T-helper 17 cell (primary cell): ENCODE measurements at places on chromosomes 1 and 21.

GRCh38 chr1:31571340-31572295, 4.7 kb upstream of the TINAGL1 start:
- DNase-seq: no peak

- DNase-seq: no peak
These were observed 9.2 kb upstream of the OVGP1 start for GRCh38 chr1:111436726-111437125.

DNA sequence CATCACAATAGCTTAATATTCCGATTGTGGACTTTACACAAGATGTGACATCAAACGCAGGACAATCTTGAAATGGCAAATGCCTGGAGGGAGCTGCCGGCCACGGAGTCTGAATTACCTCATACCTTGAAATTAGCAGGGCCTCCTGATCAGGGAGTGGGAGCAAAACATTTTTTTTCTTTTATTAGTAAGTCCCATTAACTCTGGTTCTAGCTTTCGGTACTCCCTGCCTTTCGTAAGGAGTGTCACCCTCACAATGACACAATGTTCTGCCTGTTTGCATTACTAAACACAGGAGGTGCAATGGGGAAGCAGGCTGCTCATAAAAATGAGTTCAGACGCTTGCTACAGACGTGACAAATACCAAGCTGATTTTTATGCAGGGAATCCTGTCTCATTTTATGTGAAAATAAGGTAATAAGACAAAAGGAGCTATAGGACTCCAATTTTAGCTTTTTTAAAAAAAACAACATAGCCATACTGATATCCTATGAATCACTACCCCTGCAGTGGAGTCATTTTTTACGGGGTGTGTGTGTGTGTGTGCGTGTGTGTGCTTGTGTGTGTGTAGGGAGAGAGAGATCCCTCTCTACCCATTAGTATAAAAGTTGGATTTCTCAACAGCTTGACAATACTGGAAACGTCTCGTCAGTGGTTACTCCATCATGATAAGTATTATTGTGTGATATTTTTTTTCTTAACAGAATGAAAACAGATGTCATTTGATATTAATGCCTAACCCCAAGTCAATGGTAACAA, 205.1 kb upstream of the RUNX1 start:
- DNase-seq: no peak

- DNase-seq: no peak
These were observed 11.9 kb upstream of the KCNN3 start for GRCh38 chr1:154881820-154882535.

DNA sequence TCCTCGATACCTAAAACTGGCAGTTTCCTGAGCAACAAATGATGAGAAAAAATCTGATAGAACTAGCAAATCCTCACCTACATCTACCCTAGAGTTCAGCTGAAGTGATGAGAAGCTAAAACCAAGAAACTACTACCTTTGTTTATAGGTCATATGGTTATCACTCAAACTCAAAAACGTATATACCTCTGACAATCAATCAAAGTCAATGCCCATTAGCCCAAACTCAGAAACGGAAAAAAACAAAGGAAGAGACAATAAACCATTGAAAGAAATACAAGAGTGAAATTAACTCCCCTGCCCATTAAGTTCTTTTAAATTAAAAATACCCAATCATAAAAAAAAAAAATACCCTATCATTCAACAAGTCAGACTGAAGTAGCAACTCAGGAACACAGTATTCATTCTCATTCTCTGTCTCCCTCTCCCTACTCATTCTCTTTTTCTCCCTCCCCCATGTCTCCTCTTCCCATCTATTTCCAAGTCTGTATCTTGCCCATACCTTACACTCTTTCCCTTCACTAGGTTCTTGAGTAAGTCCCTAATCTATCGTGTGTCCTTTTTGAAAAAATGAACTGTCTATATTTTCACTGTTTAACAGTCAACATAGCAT, 6.8 kb downstream of the CDC42BPA start:
- no peak for DNase-seq

GRCh38 chr1:229342656-229343569, at the start of gene CCSAP:
Gene CCSAP, minus strand, starts transcription at chr1:229343047. Its CDS starts 582 bp downstream, at chr1:229342465.
- DNase-seq: peak; percentile 86

- DNase-seq: no peak
These were observed 50.1 kb downstream of the TUT4 start for GRCh38 chr1:52502789-52503188.

- no peak for DNase-seq
These were observed 296.7 kb upstream of the USP25 start for GRCh38 chr21:15433091-15433490.

GRCh38 chr1:72202761-72203160, 79.6 kb downstream of the NEGR1 start:
- no peak for DNase-seq

DNA sequence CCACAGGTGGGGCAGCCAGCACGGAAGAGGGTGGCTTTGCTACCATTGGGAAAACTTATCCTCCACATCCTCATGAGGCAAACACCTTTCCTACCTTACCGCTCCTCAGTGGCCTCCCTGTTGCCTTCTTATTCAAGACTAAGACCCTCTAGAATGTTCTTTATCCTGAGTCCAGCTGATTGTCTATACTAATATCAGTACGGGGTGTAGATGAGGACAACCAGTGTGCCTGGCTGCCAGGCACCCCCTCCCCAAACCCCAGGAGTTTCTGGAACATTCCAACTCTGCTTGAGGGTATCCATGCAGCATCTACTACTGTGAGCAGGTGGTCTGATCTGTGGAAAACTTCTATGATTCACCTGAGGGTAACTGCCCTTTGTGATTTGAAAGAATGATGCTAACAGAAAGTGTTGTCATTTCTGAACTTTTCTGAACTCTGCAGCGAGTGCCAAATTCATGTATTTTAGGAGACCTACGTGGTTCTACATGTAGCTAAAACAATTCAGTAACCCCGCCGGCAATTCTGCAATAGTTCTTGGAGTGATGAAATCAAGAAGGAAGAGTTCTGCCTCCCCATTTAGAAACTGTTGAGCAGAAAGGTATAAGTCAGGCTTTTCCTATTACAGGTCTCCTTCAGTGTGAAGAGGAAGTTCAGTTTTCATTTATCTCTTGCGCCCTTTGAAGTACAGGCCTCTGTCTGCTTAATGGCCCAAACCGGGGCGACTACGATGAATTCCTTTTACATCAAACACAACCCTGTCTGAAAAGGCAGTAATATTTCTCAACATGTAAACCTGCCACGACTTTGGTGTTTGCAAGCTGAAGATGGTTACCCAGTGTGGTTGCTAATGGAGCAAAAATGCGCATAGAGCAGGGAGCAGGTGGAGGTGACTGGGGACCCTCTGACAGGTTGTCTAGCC, 80.4 kb downstream of the RUNX1 start:
- DNase-seq: no peak

GRCh38 chr1:206461602-206462455, 8.4 kb upstream of the IKBKE start:
- DNase-seq: peak; percentile 72

GRCh38 chr1:154729031-154729442, 121.1 kb upstream of the ADAR start:
- DNase-seq: no peak

DNA sequence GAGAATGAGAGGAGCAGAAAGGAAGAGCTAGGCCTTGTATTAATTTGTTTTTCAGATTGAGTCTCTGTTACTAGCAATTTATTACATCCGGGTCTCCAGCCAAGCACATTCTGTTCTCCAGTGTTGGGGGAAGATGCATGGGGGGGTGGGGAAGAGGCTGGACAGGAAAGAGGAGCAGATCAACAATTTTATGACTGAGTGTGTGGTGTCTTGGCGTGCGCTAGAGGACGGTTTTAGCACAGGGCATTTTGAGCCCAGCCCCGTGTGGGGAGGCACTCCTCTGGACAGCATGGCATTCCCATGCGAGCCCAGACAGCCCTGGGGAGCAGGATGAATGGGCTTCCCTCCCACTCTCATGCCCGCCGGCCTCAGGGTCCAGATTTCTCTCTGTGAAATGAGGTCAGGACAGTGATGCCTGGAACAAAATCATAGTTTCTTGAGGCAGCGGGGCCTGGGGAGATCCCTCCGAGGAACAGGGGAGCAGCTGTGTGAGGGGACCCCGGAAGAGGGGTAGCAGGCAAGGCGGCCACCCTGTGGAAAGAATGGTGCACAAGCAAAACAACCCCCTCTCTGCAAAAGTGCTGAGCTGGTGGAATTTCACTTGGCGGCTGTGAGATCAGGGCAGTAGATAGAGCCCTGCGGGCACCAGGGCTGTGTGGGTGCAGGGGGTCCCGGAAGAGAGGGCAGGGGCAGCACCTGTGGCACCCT, 16.3 kb downstream of the SOX13 start:
- DNase-seq: no peak

DNA sequence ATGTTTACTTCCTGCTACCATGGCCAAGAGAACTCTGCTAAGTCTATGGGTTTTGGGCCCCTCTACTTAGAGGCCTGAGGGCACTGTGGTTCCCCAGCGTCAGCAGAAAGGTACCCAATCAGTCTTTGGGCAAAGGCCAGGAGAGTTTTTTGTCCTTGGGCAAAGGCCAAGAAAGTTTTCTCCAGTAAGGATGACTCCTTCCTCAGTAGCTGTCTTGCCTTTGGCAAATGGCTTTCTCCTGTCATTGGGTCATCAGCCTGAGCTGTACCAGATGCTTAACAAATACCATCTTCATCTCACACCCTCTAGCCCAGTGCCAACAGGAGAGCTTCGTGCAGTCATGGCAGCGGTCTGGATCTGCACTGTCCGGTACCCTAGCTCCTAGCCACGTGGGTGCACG, 199.3 kb upstream of the TMEM51 start:
- no peak for DNase-seq

GRCh38 chr1:22611530-22611947, 24.9 kb upstream of the C1QA start:
- no peak for DNase-seq

DNA sequence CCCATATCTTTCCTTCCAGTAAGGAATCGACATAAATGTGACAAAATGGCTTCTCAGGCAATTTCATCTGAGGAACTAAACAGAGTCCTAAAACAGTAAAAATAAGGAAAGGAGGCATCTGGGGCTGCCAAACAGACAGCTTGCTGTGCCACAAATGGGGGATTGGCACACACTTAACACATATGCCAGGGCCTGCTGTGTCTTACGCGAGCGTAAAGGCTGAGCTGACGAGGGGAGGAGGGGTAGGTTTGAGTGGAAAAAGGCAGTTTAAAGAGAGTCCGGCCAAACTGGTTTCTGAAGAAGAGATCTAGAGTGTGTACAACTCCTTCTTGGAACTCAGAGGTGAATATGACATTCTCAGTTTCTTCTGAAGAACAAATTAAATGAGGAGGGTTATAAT, 244.1 kb upstream of the MAP1LC3C start:
- DNase-seq: no peak

DNA sequence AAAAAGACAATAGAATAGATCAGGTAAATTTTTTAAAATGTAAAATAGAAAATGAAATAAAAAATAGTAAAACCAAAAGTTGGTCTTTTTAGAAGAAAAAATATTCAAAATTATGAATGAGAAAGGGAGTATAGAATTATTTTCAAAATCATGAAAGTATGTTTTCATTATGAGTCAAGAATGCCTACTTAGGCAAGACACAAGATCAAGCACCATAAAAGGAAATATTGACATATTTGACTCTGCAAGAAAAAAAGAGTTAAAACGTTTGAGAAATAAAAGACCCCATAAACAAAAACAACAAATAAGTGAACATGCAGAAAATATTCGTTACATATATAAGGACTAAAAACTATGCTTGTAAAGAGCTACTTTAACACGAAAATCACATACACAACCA, 4.8 kb upstream of the COX20 start:
- DNase-seq: no peak

DNA sequence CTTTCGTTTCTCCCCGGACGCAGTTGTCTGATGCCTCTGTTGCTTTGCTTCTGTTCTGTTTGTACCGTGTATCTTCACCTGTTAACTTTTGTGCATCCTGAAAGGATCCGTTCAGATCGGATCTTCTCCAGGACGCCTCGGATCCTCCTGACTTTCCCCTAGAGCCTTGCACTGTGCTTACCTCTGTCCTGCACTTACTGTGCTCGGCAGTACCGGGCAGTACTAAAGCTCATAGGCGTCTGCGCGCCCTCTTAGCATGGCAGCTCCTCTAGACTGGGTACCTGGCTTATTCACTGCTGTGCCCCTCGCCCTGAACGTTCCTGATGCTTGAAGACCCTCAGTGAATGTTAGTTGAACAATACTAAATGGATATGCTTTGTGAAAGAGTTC, 934 bp downstream of the SCP2 start:
- no peak for DNase-seq

DNA sequence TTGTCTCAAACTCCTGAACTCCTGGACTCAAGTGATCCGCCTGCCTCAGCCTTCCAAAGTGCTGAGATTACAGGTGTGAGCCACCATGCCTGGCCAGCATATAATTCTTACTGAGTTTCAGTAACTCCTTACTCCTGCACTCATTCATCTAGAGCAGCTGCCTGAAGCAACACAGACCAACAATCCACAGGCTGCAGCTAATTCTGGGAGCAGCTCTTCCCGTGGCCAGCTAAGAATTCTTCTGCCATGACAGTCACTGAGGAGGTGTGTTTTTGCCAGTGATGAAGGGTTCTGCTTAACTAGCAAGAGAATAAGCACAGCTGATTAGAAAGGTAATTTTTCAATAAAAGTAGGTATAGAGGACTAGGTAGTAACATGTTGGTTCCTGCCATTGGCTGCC, 5.4 kb downstream of the VTCN1 start:
- no peak for DNase-seq

GRCh38 chr1:219381396-219381795, 207.7 kb downstream of the LYPLAL1 start:
- no peak for DNase-seq

- no peak for DNase-seq
These were observed 22.2 kb upstream of the KPRP start for GRCh38 chr1:152735648-152736047.

DNA sequence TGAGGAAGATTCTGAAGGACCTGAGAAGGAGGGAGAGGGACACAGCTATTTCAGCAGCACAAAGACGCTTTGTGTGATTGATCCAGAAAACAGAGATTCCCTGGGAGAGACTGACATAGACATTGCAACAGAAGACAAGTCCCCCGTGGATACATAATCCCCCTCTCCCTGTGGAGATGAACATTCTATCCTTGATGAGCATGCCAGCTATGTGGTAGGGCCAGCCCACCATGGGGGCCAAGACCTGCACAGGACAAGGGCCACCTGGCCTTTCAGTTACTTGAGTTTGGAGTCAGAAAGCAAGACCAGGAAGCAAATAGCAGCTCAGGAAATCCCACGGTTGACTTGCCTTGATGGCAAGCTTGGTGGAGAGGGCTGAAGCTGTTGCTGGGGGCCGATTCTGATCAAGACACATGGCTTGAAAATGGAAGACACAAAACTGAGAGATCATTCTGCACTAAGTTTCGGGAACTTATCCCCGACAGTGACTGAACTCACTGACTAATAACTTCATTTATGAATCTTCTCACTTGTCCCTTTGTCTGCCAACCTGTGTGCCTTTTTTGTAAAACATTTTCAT, 161.3 kb upstream of the SGIP1 start:
- DNase-seq: no peak

GRCh38 chr1:205664399-205665017, 15.8 kb downstream of the SLC45A3 start:
- DNase-seq: no peak

DNA sequence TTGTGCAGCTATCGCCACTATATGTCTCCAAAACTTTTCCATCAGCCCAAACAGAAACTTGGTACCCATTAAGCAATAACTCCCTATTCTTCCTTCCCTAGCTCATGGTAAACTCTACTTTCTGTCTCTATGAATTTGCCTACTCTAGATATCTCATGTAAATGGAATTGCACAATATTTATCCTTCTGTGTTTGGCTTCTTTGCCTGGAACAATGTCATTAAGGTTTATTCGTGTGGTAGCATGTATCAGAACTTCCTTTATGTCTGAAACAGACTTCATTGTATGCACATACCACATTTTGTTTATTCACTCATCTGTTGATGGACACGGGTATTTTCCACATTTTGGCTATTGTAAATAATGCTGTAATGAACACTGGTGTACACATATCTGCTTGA, 40.7 kb upstream of the CD34 start:
- DNase-seq: no peak
